ENCODE measurements at places on chromosomes 7 and 10.

- no peak for DNase-seq
Measured at GRCh38 chr7:15805891-15806290, 119.4 kb upstream of the MEOX2 start.

- DNase-seq: no peak
Measured at GRCh38 chr7:33563651-33564050, 341.7 kb upstream of the BMPER start.

DNA sequence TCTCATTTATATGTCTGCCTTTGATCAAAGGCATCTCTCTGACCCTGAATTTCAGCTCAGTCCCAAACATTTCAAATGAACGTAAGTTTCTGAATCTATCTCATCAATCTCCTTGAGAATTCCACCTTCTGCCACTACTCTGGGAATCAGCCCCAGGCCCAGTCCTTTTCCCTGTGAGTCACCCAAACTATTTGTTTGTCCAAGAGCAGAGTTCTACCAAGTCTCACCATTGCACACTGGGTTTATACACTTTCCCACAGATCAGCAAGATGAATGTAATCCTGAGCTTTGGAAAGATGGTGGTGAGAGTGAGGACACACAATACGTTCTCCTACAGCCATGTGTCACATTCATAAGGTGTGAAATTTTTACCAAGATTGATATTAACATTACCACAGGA, 251.3 kb upstream of the VWC2 start:
- DNase-seq: no peak

GRCh38 chr7:48182718-48183369, 11.6 kb downstream of the ABCA13 start:
- DNase-seq: no peak

GRCh38 chr10:58220769-58221451, 46.8 kb downstream of the IPMK start:
- no peak for DNase-seq

GRCh38 chr10:74164716-74165529, 13.9 kb downstream of the ADK start:
- DNase-seq: no peak

DNA sequence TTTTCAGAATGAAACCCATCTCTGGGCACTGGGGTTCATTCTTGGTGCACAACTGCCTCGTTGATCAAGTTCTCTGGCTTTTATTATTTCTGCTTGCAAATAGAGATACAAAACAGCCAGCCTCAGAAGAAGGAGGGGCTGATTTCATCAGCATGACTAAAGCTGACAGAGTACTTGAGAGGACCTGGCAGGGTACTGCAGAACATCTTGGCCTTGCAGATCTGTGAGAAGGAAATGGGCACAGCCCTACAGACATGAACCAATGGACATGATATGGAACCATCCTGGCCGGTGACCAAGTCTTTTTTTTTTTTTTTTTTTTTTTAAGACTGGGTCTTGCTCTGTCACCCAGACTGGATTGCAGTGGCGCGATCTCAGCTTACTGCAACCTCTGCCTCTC, 240.6 kb downstream of the VTI1A start:
- no peak for DNase-seq

- DNase-seq: no peak
Measured at GRCh38 chr7:41892356-41893100, 189.6 kb upstream of the INHBA start.

- no peak for DNase-seq
Measured at GRCh38 chr10:122338609-122339441, 35.7 kb upstream of the PLEKHA1 start.

DNA sequence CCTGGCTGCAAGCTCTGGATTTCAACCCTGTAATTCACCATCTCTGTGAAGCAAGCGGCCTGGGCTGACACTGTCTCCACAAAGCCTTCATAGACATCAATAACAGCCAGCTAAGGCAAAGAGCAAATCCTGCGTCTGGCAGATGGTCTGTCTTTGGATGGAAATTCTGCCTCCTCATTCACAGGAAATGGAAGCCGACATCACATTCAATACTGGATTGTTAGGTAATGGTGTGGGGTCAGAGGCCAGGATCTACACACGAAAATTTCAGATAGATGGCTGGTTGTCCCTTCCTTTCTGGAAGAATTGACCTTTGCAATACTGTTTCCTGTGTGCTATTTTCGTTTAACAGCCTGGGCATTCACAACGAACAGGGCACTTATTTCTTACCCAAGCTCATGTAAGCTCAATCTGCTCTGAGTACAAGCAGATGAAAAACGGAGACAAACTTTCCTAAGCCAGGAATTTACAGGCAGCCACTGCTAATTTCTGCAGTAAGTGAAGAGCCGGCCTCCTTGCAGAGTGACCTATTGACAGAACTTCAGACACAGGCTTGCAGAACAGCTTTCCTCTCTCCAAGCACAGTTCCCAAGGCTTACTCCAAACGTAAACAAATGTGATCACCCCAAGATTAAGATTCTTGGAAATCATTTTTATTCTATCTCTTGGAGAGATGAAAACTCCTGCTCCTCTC, 3.1 kb upstream of the ADAM12 start:
- no peak for DNase-seq

GRCh38 chr10:56662765-56663447, 301.8 kb upstream of the ZWINT start:
- DNase-seq: no peak

GRCh38 chr10:49184642-49185111, 3.5 kb downstream of the TMEM273 start:
- no peak for DNase-seq

- no peak for DNase-seq
Measured at GRCh38 chr7:74489997-74490945, 36.6 kb downstream of the GTF2IRD1 start.

DNA sequence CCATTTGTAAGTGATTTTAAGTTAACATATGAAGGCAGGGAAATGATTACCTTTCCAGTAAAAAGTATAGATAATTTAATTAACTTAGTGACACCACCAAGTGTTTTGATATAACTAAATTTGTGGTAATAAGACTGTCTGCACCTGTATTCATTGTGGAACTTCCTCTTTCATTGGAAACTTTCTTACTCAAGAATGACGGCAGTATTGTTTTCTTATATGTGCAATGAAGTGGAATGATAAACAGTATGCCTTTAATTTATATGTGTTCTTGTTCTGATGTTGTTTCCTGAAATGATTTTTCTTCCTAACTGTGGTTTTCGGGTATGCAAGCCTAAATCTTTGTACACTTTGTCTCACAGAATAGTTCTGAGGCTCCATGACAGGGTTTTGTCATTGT, 46.4 kb downstream of the CASD1 start:
- no peak for DNase-seq

DNA sequence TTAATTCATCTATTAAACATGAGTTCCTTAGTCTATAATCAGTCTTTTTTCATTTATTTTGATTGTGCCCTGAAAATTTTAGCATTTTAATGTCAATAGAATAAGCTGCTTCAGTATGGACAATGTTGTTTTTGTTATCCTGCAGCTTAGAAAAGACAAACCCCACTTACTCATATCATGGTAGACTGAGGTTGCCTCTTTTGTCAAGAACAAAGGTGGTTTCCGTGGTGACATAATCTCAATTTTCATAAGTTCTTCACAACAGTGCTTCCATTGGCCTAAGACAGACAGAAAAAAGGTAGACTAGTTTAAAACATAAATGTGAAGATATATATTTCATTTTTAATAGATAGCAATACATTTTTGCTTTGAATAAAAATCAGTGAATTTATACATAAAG, 69.1 kb downstream of the RTKN2 start:
- DNase-seq: no peak

DNA sequence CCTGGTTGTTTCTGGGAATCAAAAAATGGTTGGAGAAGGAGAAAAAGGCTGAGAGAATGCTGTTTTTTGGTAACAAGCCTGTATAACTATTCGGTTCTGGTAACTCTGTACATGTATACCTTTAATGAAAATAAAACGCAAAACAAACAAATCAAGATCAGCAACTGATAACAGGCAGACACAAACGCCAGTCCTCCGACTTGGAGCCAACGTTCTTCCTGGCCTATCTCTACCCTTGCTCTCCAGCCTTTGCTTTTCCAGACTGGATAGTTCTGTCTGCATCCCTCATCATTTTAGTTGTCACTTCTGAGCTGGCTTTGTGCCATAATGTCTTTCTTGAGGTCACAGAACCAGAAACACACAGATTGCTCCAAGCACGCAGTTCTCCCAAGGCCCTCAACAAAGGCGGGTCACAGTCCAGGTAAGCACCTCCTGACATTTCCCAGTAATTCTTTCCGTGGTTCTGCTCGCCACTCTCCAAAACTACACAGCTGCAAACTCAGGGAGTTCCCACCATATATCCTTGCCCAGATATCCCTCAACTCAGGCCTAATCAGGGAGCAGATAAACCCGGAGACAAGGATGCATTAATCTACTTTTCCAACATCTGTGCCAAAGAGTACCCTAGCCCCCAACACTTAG, 20.2 kb downstream of the HIP1 start:
- no peak for DNase-seq

DNA sequence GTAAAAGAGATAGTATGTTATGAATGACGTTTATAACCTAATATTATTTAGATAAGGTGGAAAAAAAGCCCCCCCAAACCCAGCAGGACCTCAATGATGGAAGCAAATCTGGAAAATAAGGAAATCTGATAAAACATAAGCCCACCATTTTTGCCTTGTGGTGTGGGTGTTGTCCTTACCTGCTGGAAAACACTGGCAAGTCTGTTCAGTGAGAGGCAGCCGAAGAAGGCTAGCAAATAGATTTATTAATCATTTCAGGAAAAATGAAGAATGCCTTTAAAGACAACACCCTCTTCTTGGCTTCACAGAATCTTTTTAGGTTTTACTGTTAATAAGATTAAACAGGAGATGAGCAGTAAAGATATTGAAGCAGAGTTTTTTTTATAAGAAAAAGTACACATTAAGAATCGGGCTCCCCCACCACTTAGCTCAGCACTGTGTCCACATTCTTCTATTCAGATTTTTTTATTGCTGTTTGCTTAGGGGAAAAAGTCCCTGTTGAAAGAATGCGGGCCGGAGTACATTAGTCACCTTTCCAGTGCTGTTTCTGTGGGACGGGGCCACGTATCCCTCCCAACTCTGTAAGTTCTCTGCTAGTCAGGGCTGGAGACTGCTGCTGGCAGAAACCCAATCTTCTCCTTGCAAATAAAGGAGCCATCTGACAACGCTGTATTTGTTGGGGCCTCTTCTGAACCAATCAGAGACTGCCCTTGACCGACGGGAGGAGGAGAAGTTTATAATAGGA, 104.1 kb downstream of the EVX1 start:
- DNase-seq: no peak

GRCh38 chr10:102401735-102402511, 6.4 kb downstream of the NFKB2 start:
- DNase-seq: no peak

DNA sequence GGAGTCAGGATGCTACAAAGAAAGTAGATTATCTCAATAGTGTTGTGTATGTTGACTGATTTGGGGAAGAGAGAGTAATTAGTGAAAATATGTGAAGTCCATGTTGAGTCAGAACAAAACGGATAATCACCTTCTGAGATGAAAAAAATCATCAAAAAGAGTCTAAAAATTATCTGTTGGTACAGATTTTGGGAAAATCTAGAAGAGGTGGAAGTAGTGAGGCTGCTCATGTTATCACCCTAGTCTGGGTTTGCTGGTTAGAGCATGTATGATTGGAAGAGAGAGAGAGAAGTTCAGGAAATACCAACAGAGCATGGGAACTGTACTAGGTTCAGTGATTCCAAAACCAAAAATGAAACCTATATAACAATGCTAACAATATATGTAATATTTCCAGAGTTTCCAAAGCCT, 12.3 kb downstream of the RPA3 start:
- DNase-seq: no peak

GRCh38 chr10:43305876-43306275, 39.0 kb upstream of the RASGEF1A start:
- DNase-seq: no peak

DNA sequence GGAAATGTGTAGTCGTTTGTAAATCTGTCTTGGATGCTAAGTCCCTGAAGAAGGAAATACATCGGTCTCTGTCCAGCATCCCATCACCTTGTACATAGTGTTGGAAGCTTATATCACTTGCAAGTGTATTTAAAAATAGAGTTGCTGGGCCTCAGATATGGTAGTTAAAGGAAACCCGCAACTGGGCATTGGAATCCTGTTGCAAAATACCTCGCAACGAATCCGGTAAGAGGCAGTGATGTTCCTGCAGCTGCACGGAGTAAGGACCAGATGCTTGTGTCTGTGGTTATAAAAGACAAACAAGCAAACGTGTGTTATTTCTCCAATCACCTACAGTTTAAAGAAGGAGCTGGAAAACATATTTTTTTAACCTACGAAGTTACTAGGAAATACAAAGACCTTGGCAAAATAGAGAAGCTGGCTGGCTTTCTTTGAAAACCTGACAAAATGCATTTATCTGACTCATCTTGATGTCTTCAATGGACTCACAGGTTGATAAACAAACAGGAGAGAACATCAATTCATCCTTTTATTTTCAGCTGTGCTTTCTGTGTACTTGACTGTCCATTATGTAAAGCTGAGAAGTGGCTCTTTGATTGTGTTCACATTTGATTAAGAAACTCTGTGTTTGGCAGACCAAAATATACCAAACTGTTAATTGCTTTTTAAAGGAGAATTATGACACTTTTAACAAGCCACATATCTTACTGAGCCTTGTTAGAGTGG, 326.4 kb downstream of the SFMBT2 start:
- no peak for DNase-seq

DNA sequence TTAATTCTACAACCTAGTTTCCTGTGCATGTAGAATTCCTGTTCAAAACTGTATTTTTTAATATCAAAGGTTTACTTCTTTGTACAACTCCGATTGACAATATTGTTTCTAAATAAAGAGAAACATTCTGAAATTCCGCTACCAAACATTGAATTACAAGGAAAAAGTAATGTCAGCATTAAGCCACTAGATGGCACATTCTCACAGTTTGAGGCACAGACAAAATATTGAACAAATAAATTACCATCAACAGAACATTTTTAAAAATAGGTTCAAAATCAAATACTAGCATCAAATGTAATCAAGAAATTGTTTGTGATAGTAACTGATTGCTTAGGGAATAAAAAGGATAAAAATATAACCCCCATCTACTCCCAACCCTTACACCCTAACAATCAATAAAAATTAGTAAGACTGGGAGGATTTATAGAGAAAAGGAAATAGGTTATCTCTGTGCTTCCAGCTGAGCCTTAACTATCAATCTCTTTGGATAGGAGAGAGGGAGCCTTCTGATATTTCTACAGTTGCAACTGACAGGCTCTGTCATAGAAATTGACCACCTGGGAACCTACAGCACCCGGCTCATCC, 86.6 kb upstream of the C7orf33 start:
- no peak for DNase-seq
